ENCODE measurements at places on chromosomes 1 and 21.

GRCh38 chr1:29487291-29487690 lies 251.0 kb downstream of the PTPRU start:
- no peak for DNase-seq

GRCh38 chr1:195580988-195581387 lies 1027.3 kb downstream of the KCNT2 start:
- DNase-seq, result no peak

- peak; percentile 28 for DNase-seq
Observed at GRCh38 chr1:1373815-1374588, 1.0 kb downstream of the AURKAIP1 start.

DNA sequence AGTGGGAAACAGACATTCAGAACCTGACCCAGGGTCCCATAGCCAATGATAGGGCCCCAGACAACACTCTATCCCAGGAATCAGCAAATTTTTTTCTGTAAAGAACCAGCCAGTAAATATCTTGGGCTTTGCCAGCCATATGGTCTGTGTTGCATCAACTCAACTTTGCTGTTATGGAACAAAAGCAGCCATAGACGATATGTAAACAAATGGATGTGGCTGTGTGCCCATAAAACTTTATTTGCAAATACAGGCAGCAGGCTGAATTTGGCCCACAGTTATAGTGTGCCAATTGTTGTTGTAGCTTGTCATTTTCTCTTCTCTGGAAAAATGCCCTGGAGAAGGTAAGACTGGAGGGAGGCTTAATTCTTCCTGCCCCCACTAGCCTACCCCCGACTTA lies 431.1 kb upstream of the VAMP3 start:
- DNase-seq, result no peak

DNA sequence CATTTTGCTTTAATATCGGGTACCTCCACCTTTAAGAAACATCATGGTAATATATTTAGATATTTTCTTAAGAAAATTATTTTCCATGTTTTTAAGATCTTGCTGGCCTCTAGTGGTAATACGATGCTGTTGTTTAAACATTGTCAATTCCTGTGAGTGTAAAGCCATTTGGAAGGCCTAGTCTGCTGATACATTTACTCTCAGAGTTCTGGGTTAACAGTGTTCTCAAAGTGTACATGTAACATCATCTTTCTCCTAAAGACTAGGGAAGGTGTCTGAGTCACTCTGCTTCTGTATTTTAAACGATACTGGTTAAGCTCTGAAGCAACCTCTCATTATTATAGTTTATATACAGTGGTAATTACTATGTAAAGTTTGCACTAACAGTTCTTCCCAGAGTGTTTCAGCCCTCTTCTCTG lies 189.1 kb downstream of the RASAL2 start:
- DNase-seq, result no peak

DNA sequence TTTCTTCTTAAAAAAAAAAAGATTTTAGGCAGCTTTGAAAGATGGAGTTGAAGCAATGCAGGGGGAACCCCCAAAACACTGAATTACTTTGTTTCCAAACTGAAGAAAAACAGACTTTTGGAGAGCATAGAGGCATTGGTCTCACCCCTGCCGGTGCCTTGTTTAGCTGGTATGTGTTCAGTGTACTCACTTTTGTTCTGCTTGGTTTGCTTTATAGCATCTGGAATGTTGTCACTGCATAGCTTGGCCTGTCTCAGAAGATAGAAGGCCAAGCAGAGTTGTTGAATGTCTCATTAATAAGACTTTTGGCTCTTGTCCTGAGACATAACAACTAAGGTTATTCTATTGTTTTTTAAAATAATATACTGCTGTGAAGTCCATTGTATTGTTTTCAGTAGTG lies 6.9 kb downstream of the THRAP3 start:
- DNase-seq, result no peak

DNA sequence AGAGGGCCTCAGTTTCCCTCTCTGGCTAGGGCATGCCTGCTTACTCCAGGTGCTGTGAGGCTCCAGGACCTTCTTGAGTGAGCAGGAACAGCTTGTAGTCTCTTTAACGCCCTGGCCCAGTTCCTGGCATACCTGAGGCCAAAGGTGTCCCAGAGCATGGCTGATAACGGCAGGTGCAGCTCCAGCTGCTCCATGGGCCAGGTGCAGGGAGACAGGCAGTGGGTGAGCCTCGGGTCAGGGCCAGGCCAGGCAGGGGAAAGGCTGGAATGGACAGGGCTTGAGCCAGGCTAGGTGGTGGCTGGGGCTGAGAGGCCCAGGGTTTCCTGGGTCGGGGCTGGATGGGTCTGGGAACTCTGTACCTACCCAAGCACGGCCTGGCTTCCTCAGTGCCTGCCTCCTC lies 18.3 kb downstream of the EDN2 start:
- no peak for DNase-seq

- no peak for DNase-seq
Observed at GRCh38 chr1:168170564-168171508, 7.9 kb upstream of the TIPRL start.

GRCh38 chr21:29829564-29830275 lies 110.1 kb downstream of the GRIK1 start:
- DNase-seq, result no peak

DNA sequence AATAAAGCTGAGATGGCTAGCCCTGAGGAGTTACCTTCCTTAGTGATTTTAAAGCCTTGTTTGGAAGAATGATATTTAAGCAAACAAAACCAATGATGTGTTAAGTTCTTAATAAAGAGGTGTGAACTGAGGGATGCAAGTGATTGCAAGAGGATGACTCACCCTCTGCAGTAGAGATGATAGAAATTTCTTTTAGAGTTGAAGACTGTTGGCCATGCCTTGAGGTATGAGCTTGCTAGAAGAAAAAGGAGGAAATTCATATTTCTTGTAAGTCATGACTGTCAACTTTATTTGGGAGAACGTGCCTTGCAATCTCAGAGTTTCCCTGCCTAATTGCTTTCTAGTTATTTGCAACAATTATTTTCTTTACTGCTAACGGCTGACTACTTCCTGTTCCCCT lies 94.7 kb downstream of the PLA2G4A start:
- no peak for DNase-seq

DNA sequence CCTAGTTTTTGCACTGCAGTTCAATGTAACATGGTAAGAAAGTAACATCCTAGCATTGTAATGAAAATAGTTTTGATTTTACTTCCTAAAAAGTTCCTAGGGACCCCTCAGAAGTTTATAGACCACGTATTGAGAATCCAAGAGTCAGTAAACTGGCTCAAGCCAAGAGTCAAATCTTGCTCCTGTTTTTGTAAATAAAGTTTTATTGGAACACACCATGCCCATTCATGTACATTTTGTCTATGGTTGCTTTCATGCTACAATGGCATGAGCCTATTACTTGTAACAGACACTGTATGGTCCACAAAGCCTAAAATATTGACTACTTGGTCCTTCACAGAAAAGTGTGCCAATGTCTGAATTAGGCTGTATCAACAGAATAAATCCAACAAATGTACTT lies 301.0 kb downstream of the LMO4 start:
- no peak for DNase-seq
